PC-9 (cell line): ENCODE measurements at places on chromosomes 11 and 22. TPM values are rescaled to one million over a fixed set of nuclear protein-coding genes. Genes with fewer than 3 reads are reported as not detected.

- DNase-seq: no peak
Observed at GRCh38 chr11:6746086-6746618, 25.6 kb downstream of the OR2AG2 start.

GRCh38 chr22:47837703-47838102 is 1075.3 kb downstream of the TBC1D22A start:
- no peak for DNase-seq

Gene ADAMTS15
- 1.8 and 2.2 TPM in 2 replicates for total RNA-seq

DNA sequence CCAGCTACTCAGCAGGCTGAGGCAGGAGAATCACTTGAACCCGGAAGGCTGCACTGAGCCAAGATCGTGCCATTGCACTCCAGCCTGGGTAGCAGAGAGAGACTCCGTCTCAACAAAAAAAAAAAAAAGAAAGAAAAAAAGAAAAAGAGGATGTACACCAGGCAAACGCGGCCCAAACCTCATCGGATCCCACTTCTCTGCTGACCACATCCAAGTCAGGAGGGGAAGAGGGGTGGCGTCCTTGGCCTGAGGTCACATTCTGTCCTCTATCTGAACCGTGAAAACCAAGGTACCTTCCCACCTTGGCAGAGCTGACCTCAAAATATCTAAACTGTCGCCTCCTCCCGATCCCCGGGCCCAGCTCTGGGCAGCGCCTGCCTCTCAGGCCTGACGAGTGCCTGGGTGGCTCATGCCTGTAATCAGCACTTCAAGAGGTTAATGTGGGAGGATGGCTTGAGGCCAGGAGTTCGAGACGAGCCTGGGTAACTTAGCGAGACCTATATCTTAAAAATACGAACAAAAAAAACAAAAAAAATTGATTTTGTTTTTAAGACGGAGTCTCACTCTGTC is 25.1 kb downstream of the RGL4 start:
- DNase-seq: no peak

DNA sequence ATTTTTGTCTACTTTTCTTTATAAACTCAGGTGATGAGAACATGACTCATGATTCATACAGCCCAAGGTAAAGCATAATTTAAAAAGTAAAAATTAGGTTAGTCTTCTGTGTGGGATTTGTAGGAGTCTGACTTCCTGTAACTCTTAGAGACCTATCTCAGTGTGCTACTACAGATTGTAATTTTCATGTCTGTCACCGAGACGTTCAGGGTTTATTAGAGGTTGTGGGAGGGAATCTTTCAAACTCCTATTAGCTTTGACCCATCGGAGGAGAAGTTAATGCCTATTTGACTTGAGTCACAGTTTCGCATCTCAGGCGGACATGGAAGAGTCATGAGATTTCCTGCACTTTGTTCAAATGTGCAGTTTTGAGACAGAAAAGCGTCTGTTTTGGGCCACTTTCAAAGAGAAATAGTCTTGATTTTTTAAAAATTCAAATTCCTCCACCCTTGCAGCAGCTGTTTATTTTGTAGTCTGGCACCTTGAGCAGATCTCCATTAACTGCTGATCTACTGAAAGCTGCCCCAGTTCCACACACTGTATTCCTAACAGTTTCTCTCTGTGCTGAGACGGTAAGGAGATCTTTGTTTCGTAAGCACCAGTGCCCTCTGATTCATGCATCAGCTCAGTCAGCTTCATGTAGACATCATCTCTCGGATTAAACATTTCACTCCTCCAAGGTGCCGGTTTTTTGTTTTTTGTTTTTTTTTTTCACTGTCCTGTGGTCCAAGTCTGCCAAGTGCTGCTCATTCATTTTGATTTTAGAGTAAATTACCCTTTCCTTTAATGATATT is 24.3 kb downstream of the ALKBH3 start:
- DNase-seq: no peak

- DNase-seq: peak; percentile 89
Observed at GRCh38 chr11:126405906-126406305, 50.4 kb downstream of the ST3GAL4 start.

DNA sequence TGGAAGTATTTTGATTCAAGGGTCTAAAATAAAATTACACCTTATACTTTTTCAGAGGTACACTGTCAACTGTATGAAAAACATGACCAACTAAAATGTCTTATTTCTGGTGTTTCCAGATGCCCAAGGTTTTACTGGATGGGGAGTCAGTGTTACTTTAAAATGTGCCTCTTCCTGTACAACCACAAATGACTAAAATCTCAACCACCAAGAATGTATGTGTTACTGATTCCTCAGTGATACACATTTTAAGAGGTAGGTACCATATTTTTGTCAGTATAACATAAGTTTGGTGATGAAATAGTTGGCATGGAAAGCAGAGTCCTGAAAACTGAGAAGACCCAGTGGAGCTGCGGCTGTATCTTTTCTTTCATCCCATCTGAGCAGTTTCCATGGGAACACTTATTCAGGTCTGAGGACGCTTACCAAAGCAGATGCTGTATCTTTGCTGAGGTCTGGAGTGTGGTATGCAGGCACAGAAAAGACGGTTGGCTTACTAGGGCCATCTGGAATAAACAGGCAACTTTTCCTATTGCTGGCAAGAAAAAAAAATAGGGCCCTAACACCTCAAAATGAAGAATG is 21.2 kb upstream of the TP53AIP1 start:
- no peak for DNase-seq

Gene ZNF143
- total RNA-seq: 14.7 and 16.5 TPM in 2 replicates

Gene LRRC32
- 0.53 TPM in 1 of 2 replicates, not detected in the other for total RNA-seq

DNA sequence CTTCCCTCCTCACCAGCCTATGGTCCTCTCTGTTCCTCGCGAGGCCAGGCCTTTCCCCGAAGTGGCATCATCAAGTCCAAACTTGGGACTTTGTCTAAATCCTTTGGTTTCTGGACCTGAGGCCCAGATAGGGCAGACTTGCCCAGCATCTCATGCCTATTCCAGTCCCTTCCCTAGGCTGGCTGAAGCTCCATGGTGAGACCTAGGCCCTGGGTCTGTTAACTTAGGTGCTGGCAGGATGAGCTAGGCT is 11.5 kb downstream of the RELA start:
- DNase-seq: no peak

DNA sequence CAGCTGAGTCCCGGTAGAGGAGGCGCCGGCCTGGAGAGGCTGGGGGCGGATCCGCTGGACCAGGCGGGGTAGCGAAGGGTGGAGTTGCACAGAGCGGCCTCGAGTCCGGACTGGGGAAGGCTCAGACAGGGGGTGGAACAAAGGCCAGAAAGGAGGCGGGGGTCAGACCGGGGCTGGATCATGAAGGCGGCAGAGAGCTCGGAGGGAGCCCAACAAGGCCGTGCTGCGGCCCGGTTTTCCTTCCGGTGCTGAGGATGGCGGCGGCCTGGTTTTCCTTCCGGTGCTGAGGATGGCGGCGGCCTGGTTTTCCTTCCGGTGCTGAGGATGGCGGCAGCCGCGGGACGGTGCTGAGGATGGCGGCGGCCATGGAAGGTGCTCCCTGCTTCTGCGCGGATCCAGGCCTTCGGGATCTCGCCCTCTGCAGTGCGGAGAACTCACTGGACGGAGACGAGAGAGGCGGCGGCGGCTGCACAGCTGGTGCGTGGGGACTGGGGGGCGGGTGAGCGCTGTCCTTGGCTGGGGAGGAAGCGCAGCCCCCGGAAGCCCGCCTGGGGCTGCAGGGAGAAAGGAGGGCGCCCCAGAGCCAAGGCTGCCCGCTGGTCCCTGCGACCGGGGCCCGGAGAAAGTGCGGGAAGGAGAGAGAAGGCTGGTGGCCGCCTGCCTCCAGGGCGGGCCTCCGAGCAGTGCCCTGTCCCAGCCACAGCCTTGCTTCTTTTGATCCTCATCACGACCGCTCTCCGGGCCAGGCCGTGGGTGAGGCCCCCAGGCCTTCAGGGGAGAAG is 350.4 kb upstream of the B3GAT1 start:
- no peak for DNase-seq
